ENCODE measurements at places on chromosomes 3 and 15.

DNA sequence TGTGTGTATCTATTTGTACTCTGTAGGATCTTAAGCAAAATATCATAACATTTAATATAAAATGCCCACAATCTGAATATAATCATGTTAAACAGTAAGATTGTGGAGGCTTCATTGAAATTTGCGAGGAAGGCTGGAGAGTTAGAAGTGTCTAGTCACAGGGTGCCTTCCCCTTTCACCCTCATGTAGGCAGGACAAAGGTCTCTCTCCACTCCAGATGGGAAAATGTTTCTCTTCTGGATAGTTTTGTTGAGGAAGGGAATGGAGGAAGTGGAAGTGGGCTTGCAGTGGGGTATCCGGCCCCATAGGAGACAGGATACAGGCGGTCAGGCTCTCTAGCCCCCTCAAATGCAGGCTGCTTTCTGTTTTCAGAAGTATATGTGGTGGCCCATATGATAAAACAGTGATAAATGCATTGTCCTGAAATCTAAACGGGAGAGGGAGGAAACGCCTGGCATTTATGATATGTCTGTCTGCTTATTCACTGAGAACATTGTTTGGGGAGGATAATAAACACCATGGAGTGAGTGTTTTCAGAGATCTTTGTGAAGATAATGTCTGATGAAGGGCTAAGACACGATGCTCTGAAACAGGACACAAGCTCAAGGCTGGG, 13.3 kb upstream of the MYZAP start:
- DNase-seq, result no peak

DNA sequence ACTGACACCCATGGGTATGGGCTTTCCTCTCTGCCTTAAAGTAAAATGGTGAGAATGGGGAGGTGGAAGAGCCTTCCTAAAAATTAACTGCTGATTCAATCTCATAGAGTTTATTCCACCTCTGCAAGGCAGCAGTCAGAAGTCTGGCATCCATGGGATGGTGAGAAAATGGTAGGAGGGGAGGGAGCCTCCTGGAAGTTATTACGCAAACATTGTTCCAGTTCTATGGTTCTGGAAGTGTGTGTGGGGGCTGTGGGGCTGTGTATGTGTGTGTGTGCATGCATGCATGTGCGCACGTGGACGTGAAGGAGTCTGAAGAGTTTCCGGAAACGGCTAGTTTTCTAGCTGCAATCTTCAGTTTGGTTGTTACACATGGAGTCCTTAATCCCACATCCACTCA, 177.6 kb downstream of the KCNAB1 start:
- no peak for DNase-seq

DNA sequence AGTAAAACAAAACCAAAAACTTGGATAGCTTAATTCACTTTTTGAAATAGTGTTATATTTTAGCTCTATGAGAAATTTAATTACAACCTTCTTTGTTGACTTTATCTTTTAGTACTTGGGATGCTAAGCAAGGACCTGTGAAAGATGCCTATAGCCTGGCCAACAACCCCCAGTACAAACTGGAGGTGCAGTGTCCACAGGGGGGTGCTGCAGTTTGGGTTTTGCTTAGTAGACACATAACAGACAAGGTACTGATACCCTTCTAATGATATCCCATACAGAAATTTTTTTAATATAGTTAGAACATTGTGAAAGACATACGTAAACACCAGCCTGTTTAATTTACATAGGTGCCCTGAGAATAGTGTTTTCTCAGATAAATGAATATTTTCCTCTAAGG, 35.3 kb downstream of the CAPN7 start:
- no peak for DNase-seq

DNA sequence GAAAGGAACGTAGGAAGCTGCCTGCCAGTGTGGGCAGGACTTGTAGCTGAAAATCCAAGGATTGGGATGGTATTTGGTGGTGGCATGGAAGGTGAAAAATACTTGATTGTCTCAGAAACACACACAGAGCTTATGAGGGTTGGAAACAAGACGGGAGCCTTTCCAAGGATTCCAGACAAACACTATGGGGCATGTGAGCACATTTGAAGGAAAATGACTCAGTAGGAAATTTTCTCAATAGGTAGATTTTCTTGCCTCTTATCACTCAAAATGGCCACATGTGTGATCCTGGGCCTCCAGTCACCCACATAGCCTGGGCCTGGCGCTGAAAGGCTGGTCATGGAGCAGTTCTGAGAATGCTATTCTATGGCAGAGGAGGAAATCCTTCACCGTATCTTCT, 47.4 kb downstream of the CCNL1 start:
- DNase-seq, result no peak

DNA sequence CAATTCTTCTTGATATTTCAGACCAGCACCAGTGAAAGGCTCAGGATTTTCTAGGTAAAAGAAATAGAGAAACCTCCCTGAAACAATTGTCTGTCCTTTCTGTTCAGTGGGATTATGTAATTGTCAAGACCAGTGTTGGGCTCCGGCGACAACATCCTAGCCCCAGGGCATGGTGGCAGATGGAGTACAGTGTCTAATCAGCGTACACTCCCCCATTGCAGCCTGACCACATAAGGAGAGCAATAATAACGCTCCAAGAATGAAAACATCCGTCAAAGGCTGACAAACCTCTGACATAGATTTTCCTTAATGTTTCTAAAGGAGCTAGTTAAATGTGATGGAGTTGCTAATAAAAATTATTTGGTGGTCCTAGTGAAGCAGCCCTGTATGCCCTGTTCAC, 144.6 kb downstream of the EBLN2 start:
- no peak for DNase-seq

- DNase-seq, result no peak
Measured at GRCh38 chr3:131494706-131495105, 8.1 kb downstream of the MRPL3 start.

GRCh38 chr15:25667829-25668228, 195.3 kb downstream of the ATP10A start:
- DNase-seq, result no peak

DNA sequence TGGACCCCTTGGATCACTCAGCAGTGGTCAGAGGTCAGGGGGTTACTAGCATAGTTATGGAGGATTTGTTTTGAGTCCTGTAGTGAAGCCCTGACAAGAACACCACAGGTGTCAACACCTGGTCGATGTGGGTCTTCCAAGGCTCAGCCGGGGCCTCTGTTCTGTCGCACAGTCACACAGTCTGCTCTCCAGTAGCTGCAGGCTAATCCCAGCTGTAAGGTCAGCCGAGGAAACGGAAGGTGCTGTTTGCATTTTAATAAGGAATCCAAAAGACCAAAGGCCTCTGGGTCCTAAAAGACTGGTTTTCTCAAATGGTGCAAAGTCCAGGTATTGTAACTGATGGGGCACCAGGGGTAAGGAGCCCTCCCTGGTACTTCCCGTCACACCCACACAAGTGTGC, 71.7 kb downstream of the RPLP1 start:
- DNase-seq, result no peak

DNA sequence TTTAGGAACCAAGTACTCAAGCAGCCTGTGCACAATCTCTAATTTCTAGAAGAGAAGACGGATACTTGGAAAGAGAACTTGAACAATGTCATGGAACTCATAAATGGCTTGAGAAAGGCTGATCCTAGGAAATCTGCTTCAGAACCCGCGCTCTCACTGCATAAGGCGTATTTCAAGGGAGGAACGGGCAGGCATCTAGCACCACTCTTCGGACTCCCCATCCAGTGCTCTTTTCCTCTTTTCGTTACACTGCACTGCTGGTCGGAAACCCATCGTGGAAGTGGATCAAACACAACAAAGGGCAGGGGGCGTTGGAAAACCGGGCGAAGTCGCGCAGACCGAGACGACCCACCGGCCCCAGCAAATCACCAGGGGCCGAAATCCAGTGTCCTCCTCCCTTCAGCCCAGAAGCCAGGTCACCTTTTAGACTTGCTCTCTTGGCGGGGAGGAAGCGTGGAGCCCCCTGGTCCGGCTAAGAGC, 539 bp upstream of the TLNRD1 start:
- no peak for DNase-seq

GRCh38 chr3:96101006-96101560, 713.3 kb upstream of the EPHA6 start:
- DNase-seq, result no peak

- no peak for DNase-seq
Measured at GRCh38 chr3:15556512-15556911, 35.0 kb upstream of the COLQ start.

DNA sequence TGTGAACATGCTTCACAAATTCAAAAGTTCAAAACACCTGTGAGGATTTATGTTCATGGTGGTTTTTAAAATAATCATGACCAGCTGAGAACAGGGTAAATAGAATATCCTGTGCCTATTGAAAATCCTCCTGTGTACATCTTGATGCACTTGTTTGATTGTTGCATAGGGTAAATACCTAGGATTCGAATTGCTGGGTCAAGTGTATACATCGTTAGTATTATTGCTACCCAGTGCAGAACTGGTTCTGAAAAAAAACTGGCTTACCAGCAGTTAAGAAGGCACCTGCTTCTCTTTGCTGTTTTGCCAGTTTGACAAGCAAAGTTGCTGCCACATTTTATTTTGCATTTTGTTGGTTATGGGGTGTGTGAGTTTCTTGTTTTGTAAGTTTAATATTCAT, 272.6 kb downstream of the CLSTN2 start:
- no peak for DNase-seq

- no peak for DNase-seq
Measured at GRCh38 chr3:152976239-152976638, 141.3 kb downstream of the P2RY1 start.

- no peak for DNase-seq
Measured at GRCh38 chr15:67824976-67825880, at the start of gene SKOR1. Gene SKOR1, plus strand, starts transcription at chr15:67825509. Its CDS starts 94 bp downstream, at chr15:67825603.

DNA sequence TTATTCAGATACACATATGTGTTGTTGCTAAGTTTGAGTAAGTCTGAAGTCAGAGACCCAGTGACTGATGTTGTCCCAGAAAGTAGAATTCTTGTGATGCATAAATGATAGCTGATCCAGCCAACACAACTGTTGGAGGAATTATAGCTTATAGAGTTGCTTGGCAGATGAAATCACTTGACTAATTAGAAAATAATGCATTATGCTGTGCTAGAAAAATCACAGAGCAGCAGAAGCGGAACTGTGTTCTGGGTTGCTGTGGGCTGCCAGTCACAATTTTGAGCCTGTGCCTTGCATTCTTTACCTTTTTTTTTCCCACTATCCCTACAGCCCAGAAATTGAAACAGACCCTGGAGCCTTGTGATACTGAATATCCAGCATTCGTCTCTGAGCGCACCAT, 90.0 kb upstream of the LRTM1 start:
- DNase-seq, result no peak

GRCh38 chr3:44905446-44906157, 31.2 kb downstream of the TGM4 start:
- DNase-seq, result no peak

DNA sequence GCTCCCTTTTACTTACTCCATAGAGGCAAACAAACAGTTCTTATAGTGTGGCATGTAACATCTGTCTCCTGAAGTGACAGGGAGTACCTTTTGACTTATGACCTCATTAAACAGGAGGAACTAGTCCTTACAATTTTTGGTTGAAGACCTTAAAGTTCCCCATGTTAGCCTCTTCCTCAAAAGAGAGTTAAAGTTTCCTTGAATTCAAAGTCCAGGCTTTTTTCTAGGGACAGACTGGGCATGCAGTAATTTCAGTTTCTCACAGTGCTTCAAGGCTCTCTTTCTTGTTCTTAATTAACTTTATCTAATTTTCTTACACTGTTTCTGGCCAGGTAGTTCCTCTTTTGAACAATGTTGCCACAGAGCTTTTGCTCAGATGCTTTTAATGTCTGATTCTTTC, 12.1 kb downstream of the GOLM2 start:
- DNase-seq, result no peak

DNA sequence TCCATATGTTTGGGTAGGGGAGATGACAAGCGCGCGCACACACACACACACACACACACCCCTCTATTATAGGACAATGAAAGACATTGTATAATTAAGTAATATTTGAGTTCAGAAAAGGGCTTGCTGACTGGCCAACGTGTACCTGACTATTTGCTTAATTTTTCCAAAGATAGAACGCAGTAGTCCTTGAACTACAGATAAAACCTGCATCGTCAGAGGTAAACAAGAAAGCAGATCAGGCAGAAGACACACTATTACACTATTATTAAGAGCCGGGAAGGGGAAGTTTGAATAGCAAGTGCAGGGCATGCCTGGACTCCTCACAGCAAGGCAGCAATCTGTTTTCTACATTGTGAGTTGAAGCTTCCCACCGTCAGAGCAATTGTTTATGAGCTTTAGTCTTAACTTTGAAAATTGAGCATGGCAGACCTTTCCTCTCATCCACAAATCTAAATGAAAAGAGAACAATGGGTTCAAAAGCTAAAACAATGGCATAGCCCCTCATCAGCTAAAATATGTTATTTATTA, 427.7 kb downstream of the GABRG3 start:
- no peak for DNase-seq

- no peak for DNase-seq
Measured at GRCh38 chr3:108346301-108347227, 50.2 kb downstream of the HHLA2 start.

DNA sequence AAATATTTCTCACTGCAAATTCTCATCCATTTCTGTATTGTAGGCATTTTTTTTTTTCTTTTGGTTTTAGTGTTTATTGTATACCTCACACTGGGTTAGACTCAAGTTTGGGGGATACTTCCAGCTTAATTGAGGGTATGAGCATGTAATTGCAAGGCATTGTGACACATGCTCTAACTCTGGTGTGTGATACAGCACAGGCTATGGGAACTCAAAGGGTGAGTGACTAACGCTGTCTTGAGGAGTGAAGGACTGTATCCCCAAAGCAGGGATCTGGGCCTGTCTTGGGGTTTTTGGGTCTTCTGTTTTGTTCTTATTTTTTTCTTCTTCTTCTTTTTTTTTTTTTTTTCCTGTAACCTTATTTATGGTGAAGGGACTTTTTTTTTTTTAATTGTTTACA, 26.9 kb downstream of the MAP2K1 start:
- DNase-seq, result no peak

- DNase-seq, result no peak
Measured at GRCh38 chr3:180492047-180492446, 109.9 kb upstream of the TTC14 start.

DNA sequence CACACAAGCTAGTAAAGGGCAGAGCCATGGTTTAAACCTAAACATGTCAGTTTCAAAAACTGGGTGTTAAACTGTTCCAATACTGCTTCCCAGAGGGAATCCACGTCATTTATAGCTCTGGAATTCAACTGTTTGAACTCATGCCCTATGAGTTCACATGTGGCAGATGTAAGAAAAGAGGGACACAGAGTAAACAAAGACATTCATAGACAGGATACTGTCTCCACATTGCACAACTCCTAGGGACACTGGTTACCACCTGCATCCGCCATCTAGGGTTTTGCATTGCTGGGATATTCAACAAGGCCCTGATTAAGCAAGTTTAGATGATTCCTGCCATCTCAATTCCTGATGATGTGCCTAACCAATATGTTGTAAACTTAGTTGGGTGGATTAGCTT, 134.1 kb upstream of the COL8A1 start:
- DNase-seq, result no peak

- DNase-seq, result no peak
Measured at GRCh38 chr3:188088948-188089685, 64.8 kb upstream of the LPP start.

DNA sequence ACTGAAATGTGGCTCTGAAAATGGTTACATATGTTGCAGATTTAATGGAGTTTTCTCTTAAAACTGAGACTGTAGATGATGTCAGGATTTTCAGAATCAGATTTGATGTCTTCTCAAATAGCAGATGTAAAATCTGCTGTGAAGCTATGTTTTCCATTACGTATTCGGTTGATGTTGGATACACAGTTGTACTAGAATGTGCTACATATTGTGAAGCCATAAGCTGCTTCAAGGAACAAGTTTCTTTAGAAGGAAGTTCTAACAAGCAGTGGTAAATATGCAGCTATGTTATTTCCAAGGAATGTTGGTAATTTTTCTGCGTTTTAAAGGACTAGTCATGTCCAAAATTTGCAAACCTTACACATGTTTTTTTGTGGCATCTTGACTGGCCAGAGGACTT, 197.7 kb downstream of the RBMS3 start:
- no peak for DNase-seq

Measured in activated CD4-positive, CD25-positive, alpha-beta regulatory T cell (primary cell).